ENCODE measurements at places on chromosomes 16 and 17.

DNA sequence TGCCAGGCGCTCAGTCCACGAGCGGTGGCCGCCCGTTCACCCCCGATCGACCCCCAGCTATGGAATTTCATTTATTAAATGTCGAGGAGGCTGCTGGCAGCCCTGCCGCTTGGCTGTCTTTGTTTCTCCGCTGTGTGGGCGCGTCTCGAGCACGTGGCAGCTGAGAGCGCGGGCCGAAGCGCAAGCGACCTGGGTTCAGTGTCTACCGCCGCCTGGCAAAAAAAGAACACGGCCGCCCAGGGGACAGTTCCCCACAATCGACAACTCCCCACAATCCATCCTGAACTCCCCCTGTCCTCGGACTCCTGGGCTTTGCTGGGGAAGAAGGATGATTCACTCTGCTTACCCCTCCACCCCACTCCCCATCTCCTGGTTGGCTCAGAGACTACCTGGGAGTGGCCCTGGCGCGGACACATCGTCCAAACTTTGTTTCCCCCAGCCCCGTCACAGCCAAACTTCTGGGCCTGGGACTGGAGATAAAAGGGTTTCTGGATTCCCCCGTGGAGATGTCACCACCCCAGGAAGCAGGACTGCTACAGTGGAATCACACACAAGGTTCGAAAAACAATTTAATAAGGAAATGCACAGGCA is 1.7 kb upstream of the ANKRD13B start:
- DNase-seq, result no peak

- no peak for DNase-seq
Observed at GRCh38 chr17:80790021-80790765, 201.4 kb upstream of the CHMP6 start.

- no peak for DNase-seq
Observed at GRCh38 chr17:42039794-42040763, 10.3 kb downstream of the C17orf113 start.

DNA sequence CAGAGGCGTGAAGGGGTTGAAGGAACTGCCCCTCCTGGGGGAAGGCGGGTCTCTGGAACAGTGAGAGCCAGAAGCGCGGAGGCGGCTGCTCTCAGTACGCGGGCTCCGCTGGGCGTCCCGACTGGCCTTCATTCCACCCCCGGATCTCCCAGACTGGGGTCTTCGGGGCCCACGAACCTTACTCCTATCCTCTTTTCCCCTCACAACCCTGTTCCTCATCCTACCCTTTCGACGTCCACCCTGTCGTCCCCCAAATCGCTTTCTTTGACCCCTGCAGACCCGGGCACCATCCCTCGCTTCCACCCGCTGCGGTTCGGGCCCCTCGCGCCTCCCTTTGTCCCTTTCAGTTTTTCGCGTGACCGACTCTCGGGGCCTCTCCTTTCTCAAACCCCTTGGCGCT is 2114.6 kb downstream of the TP53TG3F start:
- no peak for DNase-seq

DNA sequence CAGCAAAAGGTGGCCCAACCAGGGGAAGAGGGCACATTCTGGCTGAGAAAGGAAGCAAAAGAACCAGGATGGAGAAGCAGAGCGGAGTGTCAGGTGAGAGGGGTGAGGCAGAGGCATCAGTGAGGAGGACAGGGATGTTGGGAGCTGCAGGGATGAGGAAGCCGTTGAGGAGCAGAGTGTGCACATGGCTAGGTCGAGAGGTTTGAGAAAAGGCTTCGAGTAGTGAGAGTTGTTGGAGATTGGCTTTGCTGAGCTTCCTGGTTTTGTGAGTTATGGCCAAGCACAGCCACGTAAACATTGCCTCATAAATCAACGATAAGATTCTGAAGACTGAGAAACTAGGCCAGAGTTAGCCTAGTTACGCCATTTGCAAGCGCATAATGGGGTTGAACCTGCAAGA is 26.9 kb downstream of the DNAH2 start:
- DNase-seq, result no peak

DNA sequence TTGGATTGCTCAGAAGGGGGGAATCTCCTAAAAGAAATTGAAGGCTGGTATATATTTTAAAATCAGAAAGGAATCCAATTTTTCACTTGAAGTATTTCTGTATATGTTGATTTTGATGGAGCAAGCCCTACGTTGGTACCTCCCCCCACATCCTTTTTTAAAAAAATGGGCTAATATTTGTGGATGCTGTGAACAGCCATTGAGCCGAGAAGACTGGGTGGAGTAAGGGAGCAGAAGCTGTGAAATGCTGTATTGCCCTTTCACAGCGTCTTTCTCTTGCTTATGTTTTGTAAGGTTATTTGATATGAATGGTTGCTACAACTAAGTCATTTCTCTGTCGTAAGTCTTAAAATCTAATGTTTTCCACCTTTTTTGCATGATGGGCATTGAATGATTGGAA is 2.3 kb downstream of the PAFAH1B1 start:
- peak; percentile 21 for DNase-seq

DNA sequence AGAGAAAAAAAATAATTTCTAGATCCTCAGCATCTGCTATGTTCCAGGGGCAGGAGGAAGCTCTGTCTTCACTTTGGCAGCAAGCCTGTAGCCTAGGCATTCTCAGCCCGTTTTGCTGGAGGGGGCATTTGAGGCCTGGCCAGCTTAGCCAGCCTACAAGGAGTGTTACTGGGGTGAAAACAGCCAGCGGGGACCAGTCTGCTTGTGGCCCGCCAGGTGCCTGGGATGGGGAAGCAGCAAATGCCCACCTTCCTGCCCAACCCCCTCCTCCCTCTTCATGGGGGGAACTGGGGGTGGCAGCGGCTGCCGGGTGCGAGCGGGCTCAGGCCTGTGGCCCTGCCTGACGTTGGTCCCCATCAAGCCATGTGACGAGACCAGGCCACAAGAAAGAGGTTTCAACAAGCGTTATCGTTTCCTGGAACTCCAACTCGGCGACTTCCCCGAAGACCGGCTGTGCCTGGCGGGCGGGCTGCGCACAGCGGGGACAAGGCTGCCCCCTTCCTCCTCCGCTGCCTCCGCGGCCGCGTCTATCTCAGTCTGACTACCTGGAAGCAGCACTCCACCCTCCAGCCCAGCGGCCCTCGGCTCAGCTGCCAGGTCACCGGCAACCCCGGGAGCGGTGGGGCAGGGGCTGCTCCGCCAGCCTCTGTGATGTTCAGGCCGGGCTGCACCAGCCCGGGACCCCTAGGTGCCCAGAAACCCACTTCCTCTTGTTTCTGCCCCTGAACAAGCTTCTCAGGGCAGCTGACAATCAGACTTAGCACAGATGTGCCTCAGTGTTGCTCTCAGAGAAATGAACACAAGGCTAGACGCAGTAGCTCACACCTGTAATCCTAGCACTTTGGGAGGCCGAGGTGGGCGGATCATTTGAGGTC is 22.9 kb downstream of the SOCS1 start:
- DNase-seq, result peak; percentile 88

DNA sequence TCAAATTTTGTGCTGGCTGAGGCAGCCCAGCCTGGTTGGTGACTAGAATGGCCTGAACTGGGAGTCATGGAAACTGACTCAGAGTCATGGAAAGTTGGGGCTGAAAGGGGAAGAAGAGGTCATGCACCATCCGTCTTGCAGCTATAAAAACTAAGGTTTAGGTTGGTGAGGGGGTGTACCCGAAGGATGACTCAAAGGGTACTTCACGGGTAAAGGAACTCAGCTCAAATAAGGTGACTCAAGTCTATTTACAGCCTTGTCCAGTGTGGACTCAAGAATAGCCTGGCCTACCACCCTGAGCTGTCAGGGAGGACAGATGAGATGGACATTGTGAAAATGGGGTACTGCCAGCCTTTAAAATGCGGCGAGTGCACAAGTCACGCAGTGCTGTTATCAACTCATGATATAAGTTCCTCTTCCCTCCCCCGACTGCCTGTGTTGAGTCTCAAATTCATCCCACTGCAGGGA is 18.6 kb downstream of the CD300LB start:
- DNase-seq, result peak; percentile 16

- DNase-seq, result no peak
Observed at GRCh38 chr17:77746896-77747554, 211.5 kb upstream of the TNRC6C start.

DNA sequence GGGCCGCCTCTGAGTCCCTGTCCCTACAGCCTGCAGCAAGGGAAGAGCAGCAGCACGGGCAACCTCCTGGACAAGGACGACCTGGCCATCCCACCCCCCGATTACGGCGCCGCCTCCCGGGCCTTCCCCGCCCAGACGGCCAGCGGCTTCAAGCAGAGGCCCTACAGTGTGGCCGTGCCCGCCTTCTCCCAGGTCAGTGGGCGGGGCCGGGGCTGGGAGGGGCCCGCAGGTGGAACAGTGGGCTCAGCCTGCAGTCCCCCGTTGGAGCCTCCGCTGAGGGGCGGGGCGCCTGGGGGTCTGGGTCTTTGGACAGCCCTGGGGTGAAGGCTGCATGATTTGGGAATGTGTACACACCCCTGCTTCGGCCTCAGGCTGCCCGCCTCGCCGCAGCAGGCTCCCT is 58.6 kb upstream of the PVALEF start:
- DNase-seq, result no peak

DNA sequence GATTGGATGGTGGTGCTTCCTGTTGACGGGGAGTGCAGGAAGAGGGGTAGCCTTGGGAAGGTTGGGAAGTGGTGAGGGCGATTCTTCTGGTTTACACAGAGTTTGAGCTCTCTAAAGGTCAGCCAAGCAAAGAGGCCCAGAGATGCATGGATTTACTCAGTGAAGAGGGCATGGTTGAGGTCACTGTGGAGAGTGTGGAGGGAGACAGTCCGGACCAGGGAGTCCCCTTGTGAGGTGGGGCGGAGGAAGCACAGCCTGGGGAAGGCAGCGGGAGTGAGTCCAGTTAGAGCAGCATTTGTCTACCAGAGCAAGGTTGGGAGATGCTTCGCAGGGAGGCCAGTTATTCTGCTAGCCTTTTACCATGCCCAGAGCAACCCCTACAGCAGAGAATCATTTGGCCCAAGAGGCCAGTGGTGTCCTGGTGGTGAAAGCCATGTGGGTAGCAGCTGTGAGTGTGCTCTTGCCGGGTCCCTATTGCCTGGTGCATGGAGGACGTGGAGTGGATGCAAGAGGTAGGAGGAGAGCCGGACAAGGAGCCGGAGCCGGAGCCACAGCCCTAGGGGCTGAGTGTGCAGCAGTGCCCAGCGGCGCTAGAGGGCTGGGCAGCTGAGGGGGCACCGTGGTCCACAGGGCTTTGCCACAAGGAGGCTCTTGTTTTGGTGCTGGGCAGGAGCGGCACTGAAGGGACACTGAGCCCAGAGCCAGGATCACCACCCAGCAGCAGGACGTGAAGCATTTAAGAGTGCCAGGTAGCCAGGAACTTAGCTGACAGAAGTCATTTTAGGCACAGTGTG is 27.7 kb downstream of the PRMT7 start:
- no peak for DNase-seq

DNA sequence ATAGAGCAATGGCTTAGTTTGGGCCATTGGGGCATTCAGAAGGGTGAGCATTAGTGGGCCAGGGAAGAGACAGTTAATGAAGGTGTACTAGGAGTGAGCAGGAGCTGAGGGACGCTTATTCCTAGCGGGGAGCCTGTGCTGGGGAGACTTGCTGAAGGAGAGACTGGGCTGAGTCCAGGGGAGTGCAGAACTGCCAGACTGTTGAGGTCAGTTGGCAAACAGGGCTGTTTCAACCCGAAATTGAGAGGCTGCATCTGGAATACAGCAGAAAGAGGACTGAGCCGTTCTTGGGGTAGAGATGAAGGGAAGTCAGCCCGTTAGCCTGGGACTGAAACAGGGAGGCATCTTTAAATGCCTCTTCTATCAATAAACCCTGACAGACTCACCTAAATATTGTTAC is 33.2 kb downstream of the MAP2K6 start:
- DNase-seq, result no peak

- DNase-seq, result no peak
Observed at GRCh38 chr17:13537871-13538643, 63.7 kb downstream of the HS3ST3A1 start.

DNA sequence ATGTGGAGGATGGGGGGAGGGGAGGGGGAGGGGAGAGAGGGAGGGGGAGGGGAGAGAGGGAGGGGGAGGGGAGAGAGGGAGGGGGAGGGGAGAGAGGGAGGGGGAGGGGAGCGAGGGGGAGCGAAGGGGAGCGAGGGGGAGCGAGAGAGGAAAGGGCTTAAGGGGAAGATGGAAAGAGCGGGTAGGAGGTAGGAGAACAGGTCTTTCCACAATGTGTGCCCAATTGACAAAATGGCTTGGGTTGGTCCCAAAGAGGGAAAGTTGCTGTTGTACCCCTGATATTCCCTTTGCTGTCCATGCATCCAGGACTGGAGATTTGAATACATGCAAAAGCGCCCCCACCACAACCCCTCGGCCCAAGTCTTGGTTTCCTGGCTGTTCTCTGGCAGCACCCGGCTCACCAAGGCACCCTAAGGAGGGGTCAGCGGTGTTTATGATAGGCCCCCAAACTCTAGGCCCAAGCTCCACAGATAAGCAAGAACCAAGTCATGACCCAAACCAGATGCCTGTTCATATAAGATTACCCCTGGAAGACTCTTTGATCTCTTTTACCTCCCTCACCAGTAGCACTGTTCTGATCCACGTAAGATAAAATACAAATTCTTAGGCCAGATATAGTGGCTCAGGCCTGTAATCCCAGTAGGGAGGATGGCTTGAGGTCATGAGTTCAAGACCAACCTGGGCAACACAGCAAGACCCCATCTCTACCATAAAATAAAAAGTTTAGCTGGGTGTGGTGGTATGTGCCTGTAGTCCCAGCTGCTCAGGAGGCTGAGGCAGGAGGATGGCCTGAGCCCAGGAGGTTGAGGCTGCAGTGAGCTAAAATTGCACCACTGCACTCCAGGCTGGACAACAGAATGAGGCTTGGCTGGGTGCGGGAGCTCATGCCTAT is 119.6 kb downstream of the ZFHX3 start:
- DNase-seq, result no peak

GRCh38 chr17:32136856-32137255 is 5.4 kb upstream of the RHOT1 start:
- DNase-seq, result peak; percentile 14

DNA sequence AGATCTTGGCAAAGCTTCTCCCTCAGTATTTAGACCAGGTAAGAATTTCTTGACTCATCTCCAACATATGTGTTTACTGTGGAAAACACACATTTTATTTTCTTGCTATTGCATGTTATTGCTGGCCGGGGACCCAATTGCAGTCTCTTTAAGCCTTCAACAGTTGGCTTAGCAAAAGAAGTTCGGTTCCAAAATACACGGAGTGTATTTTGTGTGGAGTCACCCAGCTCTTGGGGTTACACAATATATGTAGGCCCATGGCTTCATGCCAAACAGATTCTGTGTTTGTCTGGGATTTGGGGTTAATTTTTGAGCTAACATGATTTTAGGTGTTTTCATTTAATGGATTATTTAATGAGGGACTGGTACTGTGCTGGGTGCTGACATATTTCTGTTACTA is 4.0 kb downstream of the ALDH3A2 start:
- DNase-seq, result no peak

Measured in CD4-positive, alpha-beta T cell treated with Interleukin-12 subunit alpha and Interleukin-12 subunit beta, for 1 hour (primary cell).